A549 treated with CORT108297 at 1 μM for 4 hours (cell line): ENCODE measurements at places on chromosomes 13 and 19. TPM values are rescaled to one million over a fixed set of nuclear protein-coding genes. Genes with fewer than 3 reads are reported as not detected.

The NLRP4 gene
- not detected in 5 replicates for total RNA-seq

The SYT5 gene
- total RNA-seq, result 2.8 to 4.9 TPM (median 3.8 TPM) in 5 replicates

The CELF5 gene
- total RNA-seq, result 0.35 to 0.92 TPM (median 0.47 TPM) in 5 replicates

The CACNA1A gene
- 0.07 to 0.25 TPM (median 0.17 TPM) in 5 replicates for total RNA-seq

The PIP5K1C gene
- 9.7 to 13.8 TPM (median 12.6 TPM) in 5 replicates for total RNA-seq

The ZNF524 gene
- 13.4 to 21.2 TPM (median 20.6 TPM) in 5 replicates for total RNA-seq

The PCSK4 gene
- 0.47 to 1.1 TPM (median 0.82 TPM) in 5 replicates for total RNA-seq

The FBN3 gene
- total RNA-seq, result 0.01 TPM in 3 of 5 replicates, not detected in the others

The CEACAM8 gene
- total RNA-seq, result not detected in 5 replicates

The METTL21C gene
- total RNA-seq, result not detected in 5 replicates

The SPTBN4 gene
- 0.67 to 1.1 TPM (median 0.69 TPM) in 5 replicates for total RNA-seq

The GRIN3B gene
- 1.5 to 3.4 TPM (median 2.6 TPM) in 5 replicates for total RNA-seq

The FCER2 gene
- total RNA-seq, result not detected in 5 replicates

The NFIX gene
- total RNA-seq, result 3.3 to 5.1 TPM (median 4.6 TPM) in 5 replicates

The BCL2L12 gene
- total RNA-seq, result 56.3 to 78.7 TPM (median 72.9 TPM) in 5 replicates

The NKPD1 gene
- 0.09 to 0.21 TPM (median 0.10 TPM) in 5 replicates for total RNA-seq

The PDE4C gene
- total RNA-seq, result 0.12 to 0.15 TPM (median 0.13 TPM) in 4 of 5 replicates, not detected in the other

The ZNF730 gene
- not detected in 5 replicates for total RNA-seq

The EFNA2 gene
- 1.2 to 2.6 TPM (median 1.6 TPM) in 5 replicates for total RNA-seq

The FPR1 gene
- 0.07 to 0.31 TPM (median 0.08 TPM) in 4 of 5 replicates, not detected in the other for total RNA-seq

The ONECUT3 gene
- not detected in 5 replicates for total RNA-seq

The GJB6 gene
- 0.06 TPM in 2 of 5 replicates, not detected in the others for total RNA-seq

The WDR88 gene
- 0.09 to 0.52 TPM (median 0.15 TPM) in 3 of 5 replicates, not detected in the others for total RNA-seq

The FCGBP gene
- 0.45 to 1.2 TPM (median 0.91 TPM) in 5 replicates for total RNA-seq

The SGCG gene
- total RNA-seq, result not detected in 5 replicates

The ZNF763 gene
- total RNA-seq, result not detected in 5 replicates

The DIAPH3 gene
- total RNA-seq, result 6.7 to 10.1 TPM (median 8.3 TPM) in 5 replicates

The ZNF320 gene
- total RNA-seq, result not detected in 5 replicates

The ZNF565 gene
- total RNA-seq, result 3.6 to 4.5 TPM (median 3.9 TPM) in 5 replicates

The AMER2 gene
- total RNA-seq, result not detected in 5 replicates

The OSCAR gene
- 0.30 to 0.57 TPM (median 0.36 TPM) in 5 replicates for total RNA-seq

The PCP2 gene
- total RNA-seq, result 0.22 to 0.26 TPM in 2 of 5 replicates, not detected in the others

The NKG7 gene
- not detected in 5 replicates for total RNA-seq

The PGLYRP2 gene
- total RNA-seq, result 0.05 TPM in 1 of 5 replicates, not detected in the others

The KASH5 gene
- total RNA-seq, result 0.05 to 0.12 TPM (median 0.07 TPM) in 4 of 5 replicates, not detected in the other

The FPR2 gene
- not detected in 5 replicates for total RNA-seq

The C1QTNF9B gene
- total RNA-seq, result not detected in 5 replicates

The ZNF599 gene
- 2.1 to 3.4 TPM (median 2.7 TPM) in 5 replicates for total RNA-seq

The SEMA6B gene
- total RNA-seq, result 4.4 to 6.5 TPM (median 6.1 TPM) in 5 replicates

The KLHL1 gene
- not detected in 5 replicates for total RNA-seq

The OLFM4 gene
- total RNA-seq, result 0.02 TPM in 1 of 5 replicates, not detected in the others

The RASGRP4 gene
- total RNA-seq, result 0.07 to 0.14 TPM (median 0.11 TPM) in 3 of 5 replicates, not detected in the others

The CLDND2 gene
- 6.1 to 12.5 TPM (median 10.5 TPM) in 5 replicates for total RNA-seq

The PRX gene
- 1.2 to 1.9 TPM (median 1.4 TPM) in 5 replicates for total RNA-seq

The PRRG2 gene
- total RNA-seq, result 0.45 to 1.1 TPM (median 0.81 TPM) in 5 replicates

The IL27RA gene
- 8.5 to 11.7 TPM (median 10.9 TPM) in 5 replicates for total RNA-seq

The ZNF799 gene
- total RNA-seq, result 1.4 to 2.3 TPM (median 1.6 TPM) in 5 replicates

The NMRK2 gene
- total RNA-seq, result not detected in 5 replicates

The PBX4 gene
- 0.91 to 2.2 TPM (median 1.6 TPM) in 5 replicates for total RNA-seq

The KIR3DL2 gene
- not detected in 5 replicates for total RNA-seq
